Cortex of kidney (tissue), 1 donor: ENCODE measurements at places on chromosomes 3 and 15.

- DNase-seq = no peak
These were observed 208.4 kb upstream of the ADAMTS9 start for GRCh38 chr3:64895991-64896895.

- no peak for DNase-seq
These were observed 5.9 kb downstream of the TGM4 start for GRCh38 chr3:44880284-44880683.

DNA sequence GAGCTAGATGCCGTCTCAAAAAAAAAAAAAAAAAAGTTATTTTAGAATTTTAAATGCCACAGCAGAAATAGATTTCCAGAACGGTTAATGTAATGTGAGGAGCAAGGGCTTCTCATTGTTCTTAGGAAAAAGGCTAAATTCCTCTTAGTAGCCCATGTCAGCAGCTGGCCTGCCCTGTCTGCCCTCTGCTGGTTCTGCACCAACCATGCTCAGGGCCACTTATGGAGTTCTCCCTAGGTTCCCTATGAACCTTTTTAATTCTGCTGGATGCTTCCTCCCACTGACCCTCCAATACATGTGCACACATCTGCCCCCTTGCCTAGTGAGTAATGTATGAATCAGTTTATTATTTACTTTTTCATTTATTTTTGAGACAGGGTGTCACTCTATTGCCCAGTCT is 32.2 kb upstream of the DPPA4 start:
- DNase-seq = no peak

- DNase-seq = no peak
These were observed 2.5 kb upstream of the ANKRD28 start for GRCh38 chr3:15800327-15800726.

- no peak for DNase-seq
These were observed 38.3 kb downstream of the MYH15 start for GRCh38 chr3:108472001-108472591.
